ENCODE measurements at places on chromosomes 1 and 21. TPM values are rescaled to one million over a fixed set of nuclear protein-coding genes. Genes with fewer than 3 reads are reported as not detected.

The NCDN gene
- 31.3 TPM for total RNA-seq

The LHX8 gene
- total RNA-seq, result not detected

The C1orf35 gene
- total RNA-seq, result 10.7 TPM

The SIM2 gene
- not detected for total RNA-seq

The CYP4B1 gene
- total RNA-seq, result not detected

The CC2D1B gene
- total RNA-seq, result 22.8 TPM

The C1orf226 gene
- total RNA-seq, result 1.8 TPM

The TRAF3IP3 gene
- total RNA-seq, result not detected

The DPT gene
- total RNA-seq, result 3.0 TPM

The ATXN7L2 gene
- total RNA-seq, result 5.8 TPM

The HSF2BP gene
- 1.2 TPM for total RNA-seq

The FNDC5 gene
- total RNA-seq, result 2.9 TPM

The OPRD1 gene
- not detected for total RNA-seq

The TAS1R1 gene
- 0.17 TPM for total RNA-seq

The ZBTB21 gene
- 5.0 TPM for total RNA-seq

The SEC16B gene
- total RNA-seq, result 1.5 TPM

The SGIP1 gene
- under 0.01 TPM for total RNA-seq

The KRTAP10-1 gene
- not detected for total RNA-seq

The MTMR11 gene
- total RNA-seq, result 3.1 TPM

The FALEC gene
- not detected for total RNA-seq

The EFNA3 gene
- total RNA-seq, result 2.3 TPM

The HMCN1 gene
- total RNA-seq, result 18.7 TPM

All from pericardium fibroblast (primary cell).